ENCODE measurements at places on chromosomes 4 and X. TPM values are rescaled to one million over a fixed set of nuclear protein-coding genes. Genes with fewer than 3 reads are reported as not detected.

Gene PAGE2B
- total RNA-seq: not detected

Gene TACR3
- total RNA-seq: not detected

Gene MTMR8
- 2.6 TPM for total RNA-seq

Gene PDGFC
- total RNA-seq: 33.1 TPM

Gene TLR2
- total RNA-seq: 97.2 TPM

Gene FAT4
- total RNA-seq: 10.2 TPM
